Stimulated activated CD4-positive, alpha-beta T cell treated with anti-CD3 and anti-CD28 coated beads, Interleukin-12 subunit alpha, Interleukin-12 subunit beta, amount 100 ng/mL, for 4 hours (primary cell): ENCODE measurements at places on chromosomes 7 and 10.

DNA sequence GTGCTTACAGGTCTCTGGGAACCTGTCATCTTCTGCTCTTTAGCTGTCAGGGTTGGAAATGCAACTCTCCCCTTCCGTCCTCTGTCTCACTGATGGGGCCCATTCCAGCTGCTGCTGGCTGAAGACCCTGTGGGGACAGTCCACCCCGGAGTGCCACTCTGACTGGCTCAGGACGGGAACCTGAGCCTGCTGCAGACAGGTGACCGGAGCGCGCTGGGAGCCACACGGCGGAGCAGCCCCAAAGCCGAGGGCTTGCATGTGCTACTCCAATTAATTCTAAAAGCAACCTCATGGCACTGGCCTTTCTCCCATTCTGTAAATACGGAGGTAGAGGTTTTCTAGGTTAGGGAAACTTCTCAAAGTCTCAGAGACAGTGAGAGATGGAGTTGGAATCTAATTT is 223.5 kb upstream of the PITRM1 start:
- no peak for DNase-seq

DNA sequence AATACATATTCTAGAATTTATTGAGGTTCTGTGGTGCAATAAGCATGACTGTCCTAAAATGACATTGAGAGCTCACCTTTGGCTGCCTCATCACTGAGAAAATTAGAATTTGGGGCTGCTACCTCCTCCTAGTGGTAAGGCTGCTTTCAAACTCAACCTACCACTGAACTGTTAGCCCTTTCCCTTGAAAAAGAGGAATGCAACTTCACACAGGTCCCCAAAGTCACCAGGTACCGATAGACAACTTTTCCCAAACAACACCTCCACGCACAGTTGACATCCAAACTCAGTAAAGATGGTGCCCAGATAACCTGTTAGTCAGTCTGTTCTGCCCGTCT is 75.9 kb upstream of the SCIN start:
- no peak for DNase-seq

DNA sequence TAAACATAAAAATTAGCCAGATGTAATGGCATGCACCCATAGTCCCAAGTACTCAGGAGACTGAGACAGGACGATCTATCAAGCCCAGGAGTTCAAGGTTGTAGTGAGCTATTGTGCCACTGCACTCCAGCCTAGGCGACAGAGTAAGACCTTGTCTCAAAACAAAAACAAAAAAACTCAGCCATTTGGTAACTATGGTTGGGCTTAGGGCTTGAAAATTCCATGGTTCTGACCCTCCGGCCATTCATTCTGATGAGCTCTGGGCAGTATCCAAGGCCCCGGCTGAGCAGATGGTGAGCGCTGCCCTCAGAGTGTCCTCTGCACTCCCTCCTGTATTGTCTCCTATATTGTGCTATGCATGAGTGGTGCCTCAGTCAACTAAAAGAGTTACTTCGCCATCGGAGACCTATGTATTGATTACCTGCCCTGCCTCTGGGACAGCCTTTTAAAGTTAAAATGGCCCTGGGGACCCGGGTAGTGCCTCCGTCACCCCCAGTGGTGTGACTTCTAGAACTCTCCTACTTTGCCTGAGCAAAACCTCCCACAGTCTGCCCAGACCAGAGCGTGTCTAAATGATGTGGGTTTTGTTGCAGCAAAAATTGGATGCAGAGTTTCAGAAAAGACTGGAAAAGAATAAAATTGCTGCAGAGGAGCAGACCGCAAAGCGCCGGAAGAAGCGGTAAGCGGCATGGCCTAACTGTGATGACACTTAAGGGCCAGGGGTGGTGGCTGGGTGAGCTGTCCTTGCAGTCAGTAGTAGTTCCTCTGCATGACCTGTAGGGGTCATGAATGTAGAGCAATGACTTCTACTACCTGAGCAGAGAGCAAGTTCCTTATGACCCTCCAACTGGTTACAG is 8.1 kb downstream of the PRKRIP1 start:
- DNase-seq = peak; percentile 25

GRCh38 chr7:55155351-55156117 is 136.7 kb downstream of the EGFR start:
- DNase-seq = no peak

DNA sequence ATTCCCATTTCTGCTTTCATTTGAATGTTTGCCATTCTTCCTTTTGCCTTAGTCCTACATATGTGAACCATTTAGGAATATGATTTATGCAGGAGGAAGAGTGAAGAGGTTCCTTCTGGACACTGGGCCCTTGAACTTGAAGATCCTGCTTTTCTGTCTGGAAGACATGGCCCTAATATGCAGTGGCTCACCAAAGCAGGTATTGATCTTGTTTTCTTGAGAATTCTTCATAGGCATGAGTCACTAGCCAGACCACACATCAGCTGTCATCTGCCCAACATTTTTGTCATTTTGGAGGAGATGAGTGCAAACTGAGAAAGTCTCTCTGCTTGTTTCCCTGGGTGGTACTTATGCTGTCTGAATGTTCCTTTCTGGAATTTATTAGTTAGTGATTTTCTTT is 382.6 kb downstream of the LRMDA start:
- DNase-seq = no peak

- no peak for DNase-seq
Observed at GRCh38 chr10:86446987-86447386, 74.6 kb downstream of the WAPL start.

GRCh38 chr10:22043327-22043633 is 39.8 kb upstream of the DNAJC1 start:
- no peak for DNase-seq

DNA sequence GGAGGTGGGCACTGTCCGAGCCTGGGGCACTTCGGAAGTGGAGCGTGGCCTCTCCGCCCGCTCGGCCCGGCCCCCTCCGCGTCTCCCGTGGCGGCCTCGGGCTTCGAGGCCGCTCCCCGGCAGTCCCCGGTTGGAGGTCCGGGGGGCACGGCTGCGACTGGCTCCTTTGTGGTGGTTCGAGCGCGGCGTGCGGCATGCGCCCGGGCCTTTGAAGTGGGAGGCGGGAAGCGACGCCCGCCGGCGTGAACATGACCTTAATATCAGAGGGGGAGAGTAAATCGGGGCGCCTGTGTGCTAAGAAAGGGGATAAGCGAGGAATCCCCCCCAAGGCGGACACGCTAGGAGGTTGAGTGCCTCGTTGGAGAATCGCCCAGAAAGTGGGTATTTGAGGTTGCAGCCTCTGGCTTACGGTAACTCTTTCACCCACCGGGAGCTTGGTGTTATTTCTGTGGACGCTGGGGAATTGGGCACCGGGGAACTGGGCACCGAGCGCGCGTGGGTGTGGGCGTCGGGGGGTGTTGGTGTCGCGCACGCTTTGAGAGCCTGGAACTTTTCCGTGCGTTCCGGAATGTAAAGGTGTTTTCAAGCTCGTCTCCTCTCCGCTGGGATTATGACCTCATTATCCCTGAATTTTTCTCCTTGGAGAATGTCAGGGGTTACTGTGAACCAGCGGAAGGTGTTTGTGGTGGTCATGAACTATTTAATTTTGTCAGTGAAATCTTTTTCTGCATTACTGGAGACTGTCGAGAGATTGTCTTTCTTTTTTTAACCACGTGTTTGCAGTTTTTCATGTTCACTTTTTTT is 660 bp downstream of the SUV39H2 start:
- peak; percentile 38 for DNase-seq

- no peak for DNase-seq
Observed at GRCh38 chr7:15662451-15662850, 24.0 kb downstream of the MEOX2 start.

DNA sequence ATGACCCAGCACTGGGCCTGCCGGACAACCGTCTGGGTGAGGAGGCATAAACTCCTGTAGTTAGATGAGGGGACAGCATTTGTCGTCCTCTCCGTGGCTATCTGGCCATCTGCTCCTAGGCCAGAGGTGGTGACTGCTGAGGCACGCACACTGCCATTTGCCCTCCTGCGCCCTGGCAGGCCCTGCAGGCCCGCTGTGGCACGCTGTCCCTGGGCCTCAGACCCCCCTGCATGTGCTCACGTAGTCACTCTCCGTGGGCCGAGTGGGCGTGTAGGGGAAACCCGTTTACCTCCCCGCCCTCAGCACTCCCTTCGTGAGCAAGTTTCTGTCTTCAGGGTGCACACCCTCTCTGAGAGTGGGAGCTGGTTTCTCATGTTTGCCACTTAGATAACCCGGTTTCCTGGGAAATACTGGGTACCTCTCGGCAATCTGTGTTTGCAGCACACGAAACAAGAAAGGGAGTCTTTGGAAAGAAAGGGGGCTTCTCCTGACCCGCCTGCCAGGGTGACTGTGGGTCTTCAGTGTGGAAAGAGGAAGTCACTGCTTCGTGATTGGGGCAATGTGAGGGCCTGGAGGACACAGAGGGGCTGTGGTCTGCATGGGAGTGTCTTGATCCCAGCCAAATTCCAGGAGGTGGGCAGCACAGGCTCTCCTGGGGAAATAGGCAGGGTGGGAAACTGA is 10.8 kb downstream of the ADAMTS14 start:
- DNase-seq = no peak

DNA sequence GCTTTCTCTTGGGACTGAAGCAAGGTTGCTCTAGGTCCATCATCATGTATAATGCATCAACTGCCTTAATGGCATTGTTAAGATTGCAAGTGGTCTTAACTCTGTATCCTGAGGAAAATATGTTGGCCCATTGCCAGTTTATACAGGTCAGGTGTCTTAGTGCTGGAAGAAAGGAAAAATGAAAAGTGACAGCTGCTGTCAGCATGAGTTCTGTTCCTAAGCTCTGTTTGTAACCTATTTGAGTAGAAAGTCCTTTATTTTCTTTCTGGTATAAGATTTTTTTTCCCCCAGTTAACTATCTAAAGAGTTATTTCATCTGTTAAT is 127.2 kb downstream of the SRI start:
- DNase-seq = no peak

DNA sequence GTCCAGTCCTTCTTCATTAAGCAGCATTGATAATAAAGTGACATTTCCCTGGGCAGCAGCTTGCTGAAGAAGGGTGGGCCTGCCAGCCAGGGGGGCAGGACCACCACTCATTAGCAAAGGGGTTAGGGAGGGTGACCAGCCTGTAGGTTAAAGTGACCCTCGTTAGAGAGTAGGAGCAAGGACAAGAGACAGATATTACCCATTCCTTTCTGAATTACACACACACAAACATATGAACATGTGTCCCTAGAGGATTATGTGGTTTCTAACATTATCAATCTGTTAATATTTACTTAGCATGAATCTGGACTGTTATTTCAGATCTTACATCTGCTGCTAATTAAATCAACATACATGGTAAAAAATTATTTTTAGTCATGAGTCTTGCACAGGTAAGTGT is 88.9 kb downstream of the CTTNBP2 start:
- DNase-seq = no peak

- DNase-seq = no peak
Observed at GRCh38 chr7:3177271-3177670, 123.8 kb upstream of the SDK1 start.

- no peak for DNase-seq
Observed at GRCh38 chr7:130349911-130350782, 5.5 kb downstream of the CPA5 start.

DNA sequence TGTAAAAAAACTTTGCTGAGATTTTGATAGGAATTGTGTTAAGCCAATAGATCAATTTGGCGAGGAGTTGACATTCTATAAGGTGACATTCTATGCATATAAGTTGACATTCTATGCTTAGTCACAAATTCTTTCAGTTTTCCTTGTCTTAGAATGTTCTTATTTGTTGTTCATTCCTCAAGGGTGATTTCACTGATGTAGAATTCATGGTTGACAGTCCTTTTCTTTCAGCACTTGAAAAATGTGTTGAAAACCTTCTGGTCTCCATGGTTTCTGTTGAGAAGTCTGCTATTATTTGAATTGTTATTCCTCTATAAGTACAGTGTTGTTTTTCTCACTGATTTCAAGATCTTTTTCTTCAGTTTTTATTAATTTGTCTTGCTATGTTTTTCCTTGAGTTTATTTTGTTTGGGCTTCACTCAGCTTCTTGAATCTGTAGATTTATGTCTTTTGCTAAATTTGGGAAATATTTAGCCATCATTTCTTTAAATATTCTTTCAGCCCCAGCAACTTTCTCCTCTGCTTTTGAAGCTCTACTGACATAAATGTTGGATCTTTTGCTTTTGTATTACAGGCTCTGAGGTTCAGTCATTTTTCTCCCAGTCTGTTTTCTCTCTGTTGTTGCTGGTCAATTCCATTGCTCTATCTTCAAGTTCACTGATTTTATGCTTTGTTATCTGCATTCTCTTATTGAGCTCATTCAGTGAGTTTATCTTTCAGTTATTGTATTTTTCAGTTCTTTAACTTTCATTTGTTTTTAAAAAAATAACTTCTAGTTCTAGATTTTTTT is 154.9 kb downstream of the SDK1 start:
- DNase-seq = no peak

- DNase-seq = no peak
Observed at GRCh38 chr10:33117816-33118215, 159.8 kb upstream of the ITGB1 start.
